ENCODE measurements at places on chromosomes 6 and 20. TPM values are rescaled to one million over a fixed set of nuclear protein-coding genes. Genes with fewer than 3 reads are reported as not detected.

Gene IL17A
- not detected for total RNA-seq

DNA sequence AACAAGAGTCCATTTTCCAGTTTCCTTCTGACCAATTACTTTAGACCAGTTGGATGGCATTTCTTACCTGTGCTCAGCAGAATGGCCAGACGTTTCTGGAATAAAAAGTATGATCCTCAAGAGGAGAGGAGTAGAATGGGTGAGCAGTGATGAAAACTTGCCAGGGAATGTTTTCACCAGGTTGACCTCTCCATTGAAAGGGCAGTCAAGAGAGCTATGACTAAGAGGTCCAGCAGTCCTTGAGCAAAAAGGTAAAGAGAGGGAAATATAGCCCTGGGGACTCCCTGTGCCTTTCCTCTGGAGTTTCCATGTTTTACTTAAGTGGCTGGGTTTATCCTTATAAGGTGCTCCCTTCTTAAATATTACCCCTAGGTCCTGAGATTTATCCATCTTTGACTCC, 210.9 kb downstream of the TBX18 start:
- H3K27ac ChIP-seq, result no peak overlapping the region
- H3K36me3 ChIP-seq, result no peaks in the 10 kb centered on the region
- H3K27me3 ChIP-seq, result no peaks in the 10 kb centered on the region
- H3K4me1 ChIP-seq, result no peaks in the 10 kb centered on the region

GRCh38 chr20:3663031-3663701, at the start of gene GFRA4:
Gene GFRA4 (minus strand): TSS chr20:3663399. CDS start chr20:3663399, 0 bp downstream.
- H3K36me3 ChIP-seq, result no peaks in the 10 kb centered on the region
- DNase-seq, result no peak
- peaks cover 22% of the 10 kb centered on the region for H3K27me3 ChIP-seq
- H3K4me3 ChIP-seq, result no peak within 1 kb of the TSS
- H3K27ac ChIP-seq, result no peak within 1 kb of the TSS

Gene BPIFB2
- 93.5 TPM for total RNA-seq

Gene SIGLEC1
- total RNA-seq, result 6.9 TPM

Data from esophagus squamous epithelium (tissue), 5 donors.